Stromal cell of bone marrow (primary cell): ENCODE measurements at places on chromosomes 2 and 18.

- DNase-seq: no peak
These were observed 160.4 kb upstream of the FOSL2 start for GRCh38 chr2:28232295-28232694.

GRCh38 chr2:196166876-196167275 lies 4.5 kb downstream of the STK17B start:
- DNase-seq: peak; percentile 71

GRCh38 chr2:216404010-216404618 lies 8.2 kb upstream of the SMARCAL1 start:
- no peak for DNase-seq

DNA sequence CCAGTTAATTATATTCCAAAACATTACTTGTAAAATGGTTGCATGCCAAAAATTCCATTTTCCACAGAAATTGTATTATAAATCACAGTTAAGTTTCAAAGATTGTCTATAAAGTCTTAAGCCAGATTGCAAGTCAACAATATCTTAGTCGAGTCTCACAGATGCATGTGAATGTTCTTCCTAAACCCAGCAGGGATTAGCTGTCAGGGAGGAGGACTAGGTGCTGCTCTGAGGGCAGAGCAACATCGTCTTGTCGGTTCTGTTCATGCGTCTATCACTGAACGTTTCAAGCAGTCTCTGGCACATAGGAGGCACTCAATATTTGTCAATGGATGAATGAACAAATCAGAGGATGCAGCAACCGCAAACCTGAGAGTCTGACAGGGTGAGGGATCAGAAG lies 27.0 kb downstream of the EPB41L3 start:
- no peak for DNase-seq
